ENCODE measurements at places on chromosomes 1 and 21.
A peak's percentile ranks its signal among the peaks of the same experiment; 100 is the strongest.

DNA sequence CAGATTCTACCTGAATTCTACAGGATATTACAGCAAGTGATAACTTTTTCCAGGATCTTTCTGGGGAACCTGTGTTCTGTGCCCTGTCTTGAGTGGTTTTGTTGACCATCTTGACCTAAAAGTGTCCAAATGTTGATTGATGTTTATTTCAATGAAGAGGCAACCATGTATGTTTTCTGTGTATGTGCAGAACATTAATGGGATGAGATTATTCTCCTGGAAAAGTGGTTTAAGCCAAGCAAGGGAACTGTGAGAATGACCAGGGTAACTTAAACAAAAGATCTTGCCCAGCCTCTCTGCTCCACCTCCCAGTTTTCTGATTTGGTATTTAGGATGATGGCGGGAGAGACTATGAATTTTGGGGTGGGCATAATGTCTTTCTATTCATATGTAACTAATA lies 1.0 kb upstream of the SAMD13 start:
- DNase-seq, result peak; percentile 2

DNA sequence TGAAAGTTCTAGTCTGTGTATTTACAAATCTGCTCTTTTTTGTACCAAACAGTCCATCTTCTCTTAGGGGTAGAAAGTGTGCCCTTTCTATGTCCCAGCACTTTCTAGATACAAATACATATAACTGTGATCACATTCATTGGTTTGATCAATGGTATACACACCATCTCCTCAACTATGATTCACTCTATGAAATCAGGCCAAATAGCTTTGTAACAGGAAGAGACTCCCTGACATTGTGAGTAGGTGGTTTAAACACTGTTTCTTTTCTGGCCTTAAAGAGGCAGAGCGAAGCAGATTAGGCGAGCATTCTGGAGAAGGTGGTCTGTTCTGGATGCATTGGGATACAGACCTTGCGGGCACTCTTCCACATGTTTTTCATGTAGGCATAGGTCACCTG lies 39.3 kb upstream of the EXOSC10 start:
- peak; percentile 68 for DNase-seq

DNA sequence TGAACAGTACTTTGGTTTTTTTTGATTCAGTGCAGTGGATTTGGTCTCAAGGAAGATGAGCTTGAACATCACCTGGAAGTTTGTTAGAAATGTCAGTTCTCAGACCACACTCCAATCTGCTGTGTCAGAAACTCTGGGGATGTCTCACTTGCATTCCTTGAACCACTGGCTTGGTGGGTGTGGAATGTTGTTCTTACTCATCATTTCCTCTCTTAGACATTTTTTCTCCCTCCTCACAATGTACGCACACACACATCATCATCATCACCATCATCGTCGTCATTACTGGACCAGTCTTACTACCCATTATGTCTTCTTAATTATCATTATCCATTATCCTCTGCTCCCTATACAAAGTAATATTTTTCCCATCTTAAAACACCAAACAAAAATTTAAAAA lies 91.9 kb upstream of the KCNK2 start:
- peak; percentile 75 for DNase-seq

- no peak for DNase-seq
Observed at GRCh38 chr21:42042651-42043050, 28.5 kb upstream of the UMODL1 start.

DNA sequence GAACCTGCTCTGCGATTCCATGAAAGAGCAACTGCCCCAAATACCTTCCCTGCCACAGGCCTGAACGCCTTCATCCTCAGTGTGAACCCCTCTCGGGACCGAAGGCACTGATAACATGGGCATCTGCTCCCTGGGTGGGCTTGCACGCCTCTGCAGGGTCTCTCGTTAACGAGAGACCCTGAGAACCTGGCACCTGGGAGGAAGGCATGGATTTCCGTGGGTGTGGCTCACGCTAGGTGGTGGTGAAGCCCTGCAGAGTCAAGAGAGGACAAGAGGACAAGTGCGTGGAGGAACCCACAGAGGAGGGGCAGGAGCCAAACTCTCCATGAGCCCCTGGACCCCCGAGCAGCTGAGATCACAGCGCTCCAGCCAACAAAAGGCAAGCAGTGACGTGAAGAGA lies 26.8 kb upstream of the COL6A2 start:
- no peak for DNase-seq

DNA sequence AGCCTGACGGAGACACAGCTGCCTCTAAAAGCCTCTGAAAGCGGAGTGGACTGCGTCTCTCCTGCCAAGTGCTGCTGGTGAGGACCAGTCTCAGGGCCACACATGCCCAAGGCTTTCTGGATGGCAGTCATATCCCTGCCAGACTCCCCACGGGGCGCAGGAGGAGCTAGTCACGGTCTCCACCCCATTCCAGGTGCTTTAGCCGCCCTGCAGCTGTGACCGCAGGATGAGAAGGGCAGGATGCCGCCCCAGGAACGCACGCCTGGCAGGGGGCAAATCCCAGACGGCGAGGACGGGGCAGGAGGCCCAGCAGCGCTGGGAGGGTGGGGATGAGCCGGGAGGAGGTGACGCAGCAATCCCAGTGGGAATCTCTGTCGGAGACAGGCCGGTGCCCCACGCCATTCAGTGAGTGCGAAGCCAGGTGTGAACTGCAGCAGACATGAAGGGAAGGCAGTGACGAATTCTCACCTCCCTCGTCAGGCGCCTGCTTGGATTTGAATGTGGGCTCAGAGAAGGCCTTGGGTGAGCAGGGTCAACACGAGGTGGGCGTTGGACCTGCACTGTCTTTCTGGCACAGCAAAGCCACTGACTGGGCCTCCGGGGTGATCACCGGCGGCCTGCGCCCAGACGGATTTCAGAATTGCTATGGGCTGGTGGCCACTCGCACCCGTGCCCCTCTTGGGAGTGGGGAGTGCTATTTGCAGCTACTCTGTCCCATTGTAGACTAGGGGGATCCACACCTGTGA lies 38.5 kb upstream of the SLC19A1 start:
- no peak for DNase-seq

GRCh38 chr1:61808968-61809367 lies 66.7 kb downstream of the PATJ start:
- DNase-seq, result peak; percentile 10

DNA sequence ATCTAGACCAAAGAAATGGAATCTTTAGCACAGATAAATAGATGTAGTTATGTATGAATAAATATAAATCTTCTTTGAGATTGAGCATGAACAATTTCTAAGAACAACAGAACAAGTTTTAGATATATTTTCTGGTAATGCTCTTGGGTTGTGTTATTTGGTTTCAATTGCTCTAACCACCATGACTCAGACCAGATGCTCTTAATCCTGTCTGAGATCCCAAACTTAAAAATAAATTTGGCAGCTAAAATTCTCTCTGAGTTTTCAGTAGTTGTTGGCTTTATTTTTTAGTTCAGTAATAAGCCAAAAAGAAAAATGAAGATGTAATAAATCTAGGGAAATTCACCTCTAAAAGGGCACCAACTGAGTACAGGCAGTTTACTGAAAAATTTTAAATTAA lies 1693.4 kb downstream of the NCAM2 start:
- no peak for DNase-seq

- no peak for DNase-seq
Observed at GRCh38 chr1:8684590-8684989, 132.8 kb downstream of the RERE start.

- DNase-seq, result no peak
Observed at GRCh38 chr1:116559304-116559761, 11.5 kb downstream of the CD58 start.

- DNase-seq, result no peak
Observed at GRCh38 chr1:62304515-62304914, 14.7 kb downstream of the KANK4 start.

DNA sequence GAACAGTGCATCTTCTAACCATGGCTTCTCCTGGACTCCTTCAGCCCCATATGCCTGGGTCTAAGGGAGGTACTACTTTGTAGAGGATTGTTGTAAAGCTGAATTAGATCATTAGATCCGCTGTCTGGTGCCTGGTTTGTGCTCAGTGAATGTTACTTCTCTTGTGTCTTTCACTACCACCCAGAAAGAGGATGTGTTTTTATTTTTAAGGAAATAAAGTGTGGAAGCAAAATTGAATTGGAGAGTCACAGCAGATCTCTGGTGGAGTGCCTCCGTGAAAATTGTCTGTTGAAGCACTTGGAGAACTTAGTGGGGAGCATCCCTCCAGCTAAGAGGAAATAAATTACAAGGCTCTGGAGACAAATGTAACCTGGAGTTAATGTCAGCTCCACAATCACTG lies 101.8 kb upstream of the ARTN start:
- DNase-seq, result no peak

DNA sequence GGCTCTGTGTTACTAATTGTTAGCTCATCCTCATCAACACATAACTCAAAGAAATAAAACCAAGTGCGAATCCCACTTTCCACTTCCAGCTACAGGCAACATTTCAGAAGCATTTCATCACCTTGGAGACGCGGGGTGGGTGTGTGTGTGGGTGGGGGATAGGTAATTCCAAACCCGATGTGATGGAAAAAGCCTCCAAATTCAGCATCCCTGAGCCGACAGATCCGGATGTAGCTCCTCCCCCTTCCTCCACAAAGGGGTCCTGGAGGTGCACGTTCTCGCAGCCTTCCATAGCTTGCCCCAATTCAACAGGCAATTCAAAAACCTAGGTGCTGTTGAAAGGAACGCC lies 486 bp downstream of the HSPA13 start:
- DNase-seq, result no peak

GRCh38 chr1:200279810-200280411 lies 129.9 kb downstream of the ZNF281 start:
- peak; percentile 76 for DNase-seq

DNA sequence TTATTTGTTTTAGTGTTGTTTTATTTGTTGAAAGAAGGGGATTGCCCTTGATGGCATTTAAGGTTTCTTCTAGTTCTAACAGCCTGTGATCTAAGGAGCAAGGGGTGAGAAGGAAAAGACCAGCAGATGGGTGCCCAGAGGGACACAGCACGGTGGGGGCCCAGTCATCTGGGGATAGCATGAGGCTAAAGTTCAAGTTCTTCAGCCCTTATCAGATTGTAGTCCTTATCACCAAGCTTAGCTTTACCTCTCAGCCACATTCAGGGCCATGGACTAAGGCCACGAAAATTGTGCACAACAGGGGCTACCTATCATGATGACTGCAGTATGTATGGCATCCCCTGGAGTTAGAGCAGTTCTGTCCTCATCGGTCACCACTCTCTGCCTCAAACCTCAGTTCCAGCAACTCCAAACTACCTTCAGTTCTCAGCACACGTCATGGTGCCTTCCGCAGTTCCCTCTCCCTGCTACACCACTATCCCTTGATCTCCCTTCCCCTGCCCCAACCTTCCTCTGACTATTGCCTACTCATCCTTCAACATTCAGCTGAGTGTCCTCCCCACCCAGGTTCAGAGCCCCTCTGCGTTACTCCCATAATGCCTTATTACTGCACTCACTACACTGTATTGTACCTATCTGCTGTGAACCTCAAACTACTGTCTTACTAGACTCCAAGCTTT lies 36.4 kb downstream of the ATF3 start:
- no peak for DNase-seq

- DNase-seq, result no peak
Observed at GRCh38 chr1:17662296-17662695, 92.8 kb upstream of the ACTL8 start.

DNA sequence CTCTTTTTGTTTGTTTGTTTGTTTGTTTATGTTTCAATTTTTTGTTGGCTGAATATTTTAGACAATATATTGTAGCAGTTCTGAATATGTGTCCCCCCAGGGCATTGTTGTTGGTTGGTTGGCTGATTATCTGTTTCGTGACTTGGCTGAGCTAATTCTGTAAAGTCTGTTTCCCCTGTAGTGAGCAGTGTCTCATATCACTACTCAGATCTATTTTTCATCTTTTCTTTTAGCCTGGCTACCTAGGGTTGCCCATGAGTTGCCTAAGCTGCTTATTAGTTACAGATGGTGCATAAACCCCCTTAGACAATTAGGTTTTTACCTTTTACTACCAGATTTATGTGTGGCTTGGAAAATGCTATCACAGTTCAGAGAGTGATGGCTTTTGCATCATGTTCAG lies 32.3 kb downstream of the CFAP57 start:
- DNase-seq, result no peak

DNA sequence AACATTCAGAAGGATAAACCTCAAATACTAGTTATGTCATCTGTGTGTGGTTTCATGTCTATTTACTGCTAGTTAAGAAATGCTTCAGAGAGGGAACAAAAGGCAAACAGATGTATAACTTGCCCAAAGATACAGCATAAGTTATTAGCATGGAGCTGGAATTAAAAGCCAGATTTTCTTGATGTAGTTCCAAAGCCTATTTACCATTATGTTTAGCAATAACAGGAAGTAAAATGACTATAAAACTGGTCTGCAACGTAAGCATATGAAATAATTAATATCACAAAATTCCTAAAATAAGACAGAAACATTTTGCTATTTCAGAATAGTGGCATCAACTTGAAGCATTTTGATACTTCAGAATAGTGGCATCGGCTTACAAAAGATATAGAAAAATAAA lies 1232.8 kb downstream of the NCAM2 start:
- DNase-seq, result no peak

GRCh38 chr1:89641781-89642180 lies 8.9 kb downstream of the LRRC8C start:
- no peak for DNase-seq

DNA sequence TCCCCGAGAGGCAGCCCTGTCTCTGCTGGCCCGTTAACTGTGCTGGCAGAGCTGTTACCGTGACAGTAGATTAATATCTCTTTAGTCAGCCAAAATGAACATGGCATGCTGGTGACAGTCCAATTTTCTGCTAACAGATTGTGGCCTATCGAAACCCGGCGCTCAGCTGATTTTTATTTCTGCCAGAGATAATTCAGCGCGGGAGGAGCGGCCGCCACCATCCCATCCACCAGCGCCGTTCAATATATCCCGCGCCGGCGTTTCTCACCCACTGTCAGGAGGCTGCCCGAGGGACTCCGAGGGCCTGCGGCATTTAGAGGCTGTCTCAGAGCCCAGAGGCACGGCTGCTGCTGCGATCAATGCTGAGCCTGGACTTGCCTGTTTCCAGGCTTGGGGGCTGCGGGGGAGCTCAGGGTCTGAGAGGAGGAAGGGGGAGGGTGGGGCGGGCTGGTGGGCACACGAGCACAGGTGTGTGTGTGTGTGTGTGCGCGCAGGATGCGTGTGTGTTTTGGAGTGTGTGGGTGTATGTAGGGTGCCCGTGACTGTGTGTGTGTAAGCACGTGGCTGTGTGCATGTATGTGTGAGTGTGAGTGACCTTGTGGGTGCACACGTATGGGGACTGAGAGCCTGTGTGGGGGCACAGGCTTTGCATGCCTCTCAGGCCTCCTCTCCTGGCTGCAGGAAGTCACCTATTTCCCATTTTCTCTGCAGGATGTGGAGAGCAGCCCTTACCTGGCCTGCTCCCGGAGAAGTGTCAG lies 109.7 kb upstream of the ACTRT2 start:
- DNase-seq, result no peak

DNA sequence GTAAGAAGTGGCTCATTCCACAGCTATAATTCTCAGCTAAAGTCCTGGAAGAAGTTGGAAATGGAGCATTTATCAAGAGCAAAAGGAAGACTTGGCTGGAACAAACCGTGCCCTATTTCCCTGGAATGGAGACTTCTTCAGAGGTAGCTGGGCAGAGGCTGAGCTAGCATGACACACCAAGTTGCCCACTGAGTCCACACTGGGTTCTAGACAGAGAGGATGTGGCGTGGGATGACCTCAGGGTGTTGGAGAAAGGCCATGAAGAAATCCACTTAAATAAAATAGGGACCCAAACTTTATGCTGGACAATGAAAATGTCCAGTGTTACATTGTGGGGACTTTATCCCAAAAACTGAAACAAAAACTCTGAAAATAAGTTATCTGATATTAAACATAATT lies 116.2 kb downstream of the KCNJ6 start:
- peak; percentile 29 for DNase-seq
